ENCODE measurements at places on chromosomes 13 and 19. TPM values are rescaled to one million over a fixed set of nuclear protein-coding genes. Genes with fewer than 3 reads are reported as not detected.

The ZNF416 gene
- total RNA-seq: 5.7 TPM

- H3K4me1 ChIP-seq: peaks cover 23% of the 10 kb centered on the region
- H3K27ac ChIP-seq: no peak overlapping the region
- no peak for DNase-seq
- no peaks in the 10 kb centered on the region for H3K27me3 ChIP-seq
Observed at GRCh38 chr19:39481229-39481545, 549 bp downstream of the TIMM50 start.

The TUBB4A gene
- 0.88 TPM for total RNA-seq

DNA sequence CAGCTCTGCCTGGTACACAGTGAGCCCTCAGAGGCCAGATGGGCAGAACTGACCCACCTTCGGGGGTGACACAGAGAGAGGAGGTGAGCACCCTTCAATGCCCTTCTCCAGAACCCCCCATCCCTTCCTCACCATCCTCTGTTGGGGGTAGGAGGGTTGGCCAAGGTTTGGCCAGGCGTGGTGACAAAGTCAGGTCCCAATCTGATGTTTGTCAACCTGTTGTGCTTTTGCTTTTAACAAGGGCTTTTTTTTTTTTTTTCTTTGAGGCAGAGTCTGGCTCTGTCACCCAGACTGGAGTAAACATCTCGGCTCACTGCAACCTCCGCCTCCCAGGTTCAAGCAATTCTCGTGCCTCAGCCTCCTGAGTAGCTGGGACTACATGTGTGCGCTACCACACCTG, 7.3 kb downstream of the PTGIR start:
- H3K27me3 ChIP-seq: no peaks in the 10 kb centered on the region
- no peak overlapping the region for H3K27ac ChIP-seq
- DNase-seq: peak; percentile 48
- peaks cover 89% of the 10 kb centered on the region for H3K4me1 ChIP-seq

The ARRDC2 gene
- 341 TPM for total RNA-seq

The TICAM1 gene
- 15.0 TPM for total RNA-seq

The ZNF69 gene
- total RNA-seq: 2.4 TPM

The IGFL2 gene
- total RNA-seq: not detected

DNA sequence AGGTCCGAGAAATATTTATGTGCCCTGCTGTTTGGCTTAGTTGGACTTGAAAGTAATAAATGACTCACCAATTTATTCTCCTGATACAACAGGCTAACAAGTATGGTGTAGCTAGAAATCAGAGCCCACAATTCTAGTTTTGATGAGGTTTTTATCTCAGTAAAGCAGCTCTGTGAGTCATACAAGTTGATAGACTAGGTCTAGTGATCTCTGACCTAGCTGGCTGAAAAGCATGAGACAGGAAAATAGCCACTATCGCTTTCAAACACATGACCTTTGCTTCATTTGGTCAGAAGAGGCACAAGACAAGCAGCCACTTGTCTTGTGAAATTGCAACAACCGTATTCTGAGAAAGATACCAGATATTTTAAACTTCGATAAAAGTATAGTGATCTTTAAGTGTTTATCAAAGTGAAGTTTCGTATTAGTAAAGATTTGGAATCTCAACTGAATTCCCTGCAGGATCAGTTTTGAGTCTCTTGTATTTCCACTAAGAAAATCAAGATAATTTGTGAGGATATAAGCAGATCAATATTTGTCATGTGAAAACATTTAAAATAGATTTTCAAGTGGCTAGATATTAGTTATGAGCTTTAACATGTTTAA, 126.7 kb downstream of the MAB21L1 start:
- no peaks in the 10 kb centered on the region for H3K27me3 ChIP-seq
- no peaks in the 10 kb centered on the region for H3K36me3 ChIP-seq
- no peak overlapping the region for H3K4me3 ChIP-seq
- no peaks in the 10 kb centered on the region for H3K4me1 ChIP-seq
- H3K27ac ChIP-seq: no peak overlapping the region

The STOML3 gene
- not detected for total RNA-seq

Data from CD4-positive, alpha-beta T cell (primary cell).